ENCODE measurements at places on chromosomes 4 and X.

DNA sequence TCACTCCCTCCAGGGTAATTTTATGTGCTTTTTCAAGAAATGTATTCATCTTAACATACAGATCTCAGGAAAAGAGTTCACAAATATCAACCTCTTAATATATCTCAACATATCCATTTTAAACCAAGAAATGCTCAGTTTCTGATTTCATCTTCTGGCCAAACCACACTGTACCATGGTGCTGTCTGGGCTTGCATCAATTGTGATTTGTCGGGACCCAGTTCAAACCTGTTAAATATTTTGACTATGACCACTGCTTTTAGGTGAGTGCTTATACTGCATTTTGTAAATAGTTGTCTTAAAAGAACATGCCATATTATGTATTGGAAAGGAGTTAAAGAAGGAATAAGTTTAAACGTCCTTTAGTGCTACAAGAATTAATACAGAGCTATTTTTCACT, 352.1 kb downstream of the SPOCK3 start:
- DNase-seq: no peak
- no peaks in the 10 kb centered on the region for H3K4me1 ChIP-seq
- no peak overlapping the region for H3K4me3 ChIP-seq

DNA sequence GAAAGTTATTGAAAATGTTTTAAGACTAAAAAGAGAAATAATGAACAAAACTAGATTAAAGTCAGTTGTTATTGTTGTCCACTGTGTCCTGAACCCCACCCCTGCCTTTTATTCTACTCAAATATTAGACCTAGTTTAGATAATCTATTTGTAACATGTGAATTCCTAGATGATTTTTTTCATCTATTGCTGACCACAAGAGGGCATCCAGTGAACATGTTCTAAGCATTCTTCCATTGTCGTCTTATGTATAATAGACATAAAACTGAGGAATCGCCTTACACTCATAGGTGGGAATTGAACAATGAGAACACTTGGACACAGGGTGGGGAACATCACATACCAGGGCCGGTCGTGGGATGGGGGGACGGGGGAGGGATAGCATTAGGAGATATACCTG, 36.4 kb upstream of the HPRT1 start:
- no peaks in the 10 kb centered on the region for H3K27me3 ChIP-seq
- DNase-seq: no peak
- H3K4me1 ChIP-seq: no peaks in the 10 kb centered on the region
- H3K27ac ChIP-seq: no peak overlapping the region

- no peaks in the 10 kb centered on the region for H3K27me3 ChIP-seq
- no peak overlapping the region for H3K4me3 ChIP-seq
- DNase-seq: no peak
- no peaks in the 10 kb centered on the region for H3K4me1 ChIP-seq
- H3K36me3 ChIP-seq: peaks cover 51% of the 10 kb centered on the region
- H3K27ac ChIP-seq: no peak overlapping the region
Measured at GRCh38 chr4:82447886-82448285, 17.5 kb downstream of the ENOPH1 start.

DNA sequence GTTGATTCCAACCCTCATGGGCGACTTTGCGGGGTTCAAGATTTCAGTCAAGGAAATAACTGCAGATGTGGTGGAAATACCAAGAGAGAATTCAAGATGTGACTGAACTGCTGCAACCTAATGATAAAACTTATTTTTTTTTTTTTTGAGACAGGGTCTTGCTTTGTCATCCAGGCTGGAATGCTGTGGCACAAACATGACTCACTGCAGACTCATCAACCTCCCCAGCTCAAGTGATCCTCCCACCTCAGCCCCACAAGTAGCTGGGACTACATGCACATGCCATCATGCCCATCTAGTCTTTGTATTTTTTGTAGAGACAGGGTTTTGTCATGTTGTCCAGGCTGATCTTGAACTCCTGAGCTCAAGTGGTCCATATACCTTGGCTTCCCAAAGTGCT, 19.5 kb upstream of the WDFY3 start:
- H3K27me3 ChIP-seq: no peaks in the 10 kb centered on the region
- no peaks in the 10 kb centered on the region for H3K36me3 ChIP-seq
- no peak overlapping the region for H3K4me3 ChIP-seq
- H3K4me1 ChIP-seq: no peaks in the 10 kb centered on the region

DNA sequence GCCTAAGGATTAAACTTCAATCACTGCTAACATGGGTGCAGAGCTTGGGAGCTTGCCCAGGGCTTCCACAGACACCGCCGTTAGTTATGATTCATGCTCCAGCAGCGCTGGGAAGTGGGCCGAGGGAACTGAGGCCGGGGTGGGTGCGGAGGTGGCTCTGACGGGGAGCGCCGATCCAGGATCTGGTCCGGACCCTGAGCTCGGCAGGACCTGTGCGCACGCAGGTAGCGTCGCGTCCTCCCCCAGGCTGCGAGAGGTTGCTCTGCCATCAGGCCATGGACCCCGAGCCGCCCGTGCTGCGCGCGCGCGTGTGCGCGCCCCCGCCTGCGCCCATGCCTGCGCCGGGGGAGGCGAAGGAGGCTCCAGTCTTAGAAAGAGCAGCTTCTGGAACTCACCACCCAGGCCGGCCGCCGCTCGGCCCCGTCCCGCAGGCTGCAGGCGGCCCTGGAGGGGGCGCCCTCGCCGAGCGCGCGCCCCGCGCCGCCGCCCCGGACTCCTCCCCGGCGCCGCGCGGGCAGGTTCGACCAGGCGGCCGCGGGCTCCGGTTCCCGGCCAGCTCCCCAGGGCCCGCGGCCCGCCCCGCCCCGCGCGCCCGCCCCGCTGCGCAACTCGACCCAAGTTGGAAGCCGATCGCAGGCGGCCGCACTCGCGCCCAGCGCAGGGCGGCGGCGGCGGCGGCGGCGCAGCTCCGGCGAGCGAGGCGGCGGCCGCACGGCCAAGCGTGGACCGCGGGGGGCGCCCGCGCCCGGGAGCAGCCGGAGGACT, 732 bp upstream of the ADRA2C start:
- no peaks in the 10 kb centered on the region for H3K27me3 ChIP-seq
- no peaks in the 10 kb centered on the region for H3K36me3 ChIP-seq
- peaks cover 26% of the 10 kb centered on the region for H3K4me1 ChIP-seq
